HS-5 (cell line): ENCODE measurements at places on chromosomes 16 and 17.

GRCh38 chr17:82240506-82241182, 11.8 kb downstream of the SLC16A3 start:
- DNase-seq = no peak

DNA sequence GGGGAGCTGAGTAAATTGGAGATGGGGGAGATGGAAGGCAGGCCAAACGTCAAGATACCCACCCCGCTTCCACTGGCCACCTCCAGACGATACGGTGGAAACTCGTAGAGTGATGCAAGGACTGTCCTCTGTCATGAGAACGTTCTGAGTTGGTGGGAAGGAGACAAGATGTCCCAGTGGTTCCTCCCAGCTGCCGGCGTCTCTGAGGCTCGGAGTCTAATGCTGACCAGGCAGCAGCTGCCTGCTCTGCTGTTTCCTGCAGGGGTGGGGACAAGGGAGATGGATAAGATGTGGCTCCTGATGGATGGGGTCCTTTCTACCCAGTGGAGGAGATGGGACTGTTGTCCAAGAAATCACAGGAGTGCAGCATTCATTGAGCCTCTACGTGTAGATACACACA, 28.2 kb upstream of the C1QL1 start:
- DNase-seq = no peak

- peak; percentile 9 for DNase-seq
These were observed 60.5 kb downstream of the NFAT5 start for GRCh38 chr16:69626256-69626655.

- DNase-seq = no peak
These were observed 12.5 kb upstream of the MAF start for GRCh38 chr16:79613009-79613408.

- peak; percentile 67 for DNase-seq
These were observed at the start of gene SLC16A5 for GRCh38 chr17:75087558-75088453. Gene SLC16A5, plus strand, starts transcription at chr17:75087954. Its CDS starts 5,683 bp downstream, at chr17:75093637.

- DNase-seq = no peak
These were observed 82.8 kb upstream of the ZNF750 start for GRCh38 chr17:82922646-82923045.

- no peak for DNase-seq
These were observed 3.1 kb downstream of the HEXIM2 start for GRCh38 chr17:45164734-45165269.

DNA sequence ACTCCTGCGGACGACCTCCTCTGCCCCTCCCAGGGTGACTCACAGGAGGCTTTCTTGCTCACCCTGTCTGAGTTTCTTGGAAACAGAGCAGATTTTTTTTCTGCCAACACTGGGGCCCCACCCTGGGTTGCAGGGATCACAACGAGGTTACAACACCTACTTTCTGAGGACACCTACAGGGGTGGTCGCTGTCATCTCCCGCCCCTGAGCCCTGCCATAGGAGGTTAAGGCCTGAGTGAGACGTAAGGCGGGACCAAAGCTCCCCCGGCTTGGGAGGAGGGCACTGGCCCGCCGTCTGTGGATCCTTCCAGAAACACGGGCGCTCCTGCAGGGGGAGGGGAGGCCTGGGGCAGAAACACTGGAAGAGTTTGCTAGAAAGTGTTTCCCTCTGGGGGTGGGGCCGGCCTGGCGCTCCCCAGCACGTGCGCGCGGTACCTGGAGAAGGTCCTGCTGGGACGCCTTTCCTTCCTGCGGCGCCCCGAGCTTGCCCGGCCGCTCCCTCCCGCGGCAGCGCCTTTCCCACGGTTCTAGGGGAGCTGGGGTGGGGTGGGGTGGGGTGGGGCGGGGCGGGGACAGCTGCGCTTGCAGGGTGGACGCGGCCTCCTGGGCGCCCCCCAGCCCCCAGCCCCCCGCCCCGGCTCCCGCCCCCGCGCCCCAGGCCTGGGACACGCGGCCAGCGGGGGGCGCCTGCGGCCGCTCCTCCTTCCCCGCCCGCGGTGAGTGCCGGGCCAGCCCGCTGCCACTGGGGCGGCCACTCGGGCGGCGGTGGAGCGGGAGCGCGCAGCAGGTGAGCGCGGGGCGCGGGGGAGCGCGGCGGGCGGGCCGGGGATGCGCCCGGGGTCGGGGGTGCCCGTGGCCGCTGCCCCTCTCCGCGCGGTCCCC, 20.7 kb upstream of the ADCY7 start:
- no peak for DNase-seq

DNA sequence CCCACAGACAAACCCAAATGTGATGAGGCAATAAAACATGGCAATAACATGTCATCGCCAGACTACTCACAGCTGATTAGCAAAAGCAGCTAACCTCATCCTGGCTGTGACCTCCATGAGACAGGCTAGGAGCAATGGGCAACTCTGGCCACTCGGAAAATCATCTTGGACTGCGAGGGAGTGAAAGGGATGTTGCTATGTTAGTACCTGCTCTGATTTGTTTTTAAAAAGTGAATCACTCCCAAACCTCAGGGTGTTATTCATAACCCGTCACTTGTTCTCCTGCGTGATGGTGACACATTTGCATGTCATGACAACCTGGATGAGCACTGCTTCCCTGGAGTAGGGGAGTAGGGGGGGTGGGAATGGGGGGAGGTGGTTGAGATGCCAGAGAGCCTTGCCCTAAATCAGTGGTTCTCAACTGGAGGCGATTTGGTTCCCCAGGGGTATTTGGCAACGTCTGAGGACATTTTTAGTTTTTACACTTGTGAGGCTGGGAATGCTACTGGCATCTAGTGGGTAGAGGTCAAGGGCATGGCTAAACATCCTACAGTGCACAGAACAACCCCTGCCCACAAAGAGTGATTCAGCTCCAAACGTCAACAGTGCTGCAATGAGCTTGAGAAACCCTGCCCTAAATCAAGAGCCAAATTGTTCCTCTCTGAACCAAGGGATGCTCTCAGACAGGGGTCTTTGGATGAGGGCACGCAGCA, 241.7 kb downstream of the SOX9 start:
- DNase-seq = peak; percentile 71

DNA sequence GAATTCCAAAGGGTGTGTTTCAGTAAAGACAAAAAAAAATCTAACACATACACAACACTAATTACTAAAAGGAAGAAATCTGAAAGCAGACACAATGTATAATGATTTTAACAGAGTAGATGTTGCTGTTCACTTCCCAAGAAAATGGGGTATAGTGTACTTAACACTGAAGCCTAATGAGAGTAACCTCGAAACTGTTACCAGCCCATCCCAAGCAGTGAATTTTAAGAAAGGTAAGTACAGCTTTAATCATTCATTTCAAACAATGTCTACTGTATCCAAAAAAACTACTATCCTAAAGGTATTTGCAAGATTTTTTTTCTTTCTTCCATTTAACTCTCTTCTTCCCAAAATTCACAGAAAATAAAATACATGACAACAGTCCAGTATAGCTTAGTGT, 8.3 kb downstream of the GRB2 start:
- DNase-seq = no peak

DNA sequence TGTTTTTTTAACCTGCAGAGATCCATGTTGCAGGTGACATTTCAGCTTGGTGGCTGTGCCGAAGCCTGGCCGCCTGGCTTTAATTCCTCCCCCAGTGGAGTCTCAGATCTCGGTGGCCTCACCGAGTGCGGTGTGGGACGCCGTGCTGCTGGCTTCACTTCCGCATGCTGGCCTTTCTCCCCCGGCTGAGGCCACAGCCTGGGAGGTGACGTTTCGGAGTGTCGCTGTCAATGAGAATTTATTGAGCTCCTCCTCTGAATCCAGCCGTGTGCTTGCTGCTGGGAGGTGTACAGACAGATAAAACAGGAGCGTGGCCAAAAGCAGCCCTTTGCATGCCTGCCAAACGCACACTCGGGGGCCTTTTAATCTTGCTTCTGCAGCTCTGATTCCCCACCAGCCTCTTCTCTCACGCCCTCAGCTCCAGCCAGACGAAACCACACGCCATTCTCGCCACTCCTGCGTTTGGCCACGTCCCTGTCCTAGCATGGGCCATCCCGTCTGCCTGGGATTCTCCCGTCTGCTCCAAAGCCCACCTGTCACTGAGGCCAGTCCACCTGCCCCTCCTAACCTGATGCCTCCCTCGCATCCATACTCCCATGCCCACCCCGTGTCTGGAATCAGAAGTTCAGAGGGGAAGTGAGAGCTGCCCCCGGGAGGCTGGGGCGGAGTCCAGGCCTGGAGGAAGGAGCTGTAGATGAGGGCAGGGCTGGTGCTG, 3.6 kb downstream of the GSE1 start:
- DNase-seq = no peak

DNA sequence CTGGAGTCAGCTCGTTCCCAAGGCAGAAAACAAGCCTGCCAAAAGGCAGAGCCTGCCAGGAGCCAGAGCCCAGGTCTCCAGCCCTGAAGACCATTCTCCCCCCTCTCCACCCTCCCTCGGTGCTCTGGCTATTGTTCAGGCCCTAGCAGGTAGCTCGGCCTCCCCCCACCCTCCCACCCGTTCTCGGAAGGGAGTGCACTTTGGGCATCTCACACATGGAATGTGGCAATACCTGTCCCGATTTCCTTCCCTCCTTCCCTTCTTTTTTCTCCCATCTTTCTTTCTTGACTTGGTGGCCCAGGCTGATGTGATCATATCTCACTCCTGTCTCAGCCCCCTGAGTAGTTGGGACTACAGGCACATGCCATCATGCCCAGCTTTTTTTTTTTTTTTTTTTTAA, 12.4 kb downstream of the CNGB1 start:
- DNase-seq = no peak
